ENCODE measurements at places on chromosomes 16 and 17.

DNA sequence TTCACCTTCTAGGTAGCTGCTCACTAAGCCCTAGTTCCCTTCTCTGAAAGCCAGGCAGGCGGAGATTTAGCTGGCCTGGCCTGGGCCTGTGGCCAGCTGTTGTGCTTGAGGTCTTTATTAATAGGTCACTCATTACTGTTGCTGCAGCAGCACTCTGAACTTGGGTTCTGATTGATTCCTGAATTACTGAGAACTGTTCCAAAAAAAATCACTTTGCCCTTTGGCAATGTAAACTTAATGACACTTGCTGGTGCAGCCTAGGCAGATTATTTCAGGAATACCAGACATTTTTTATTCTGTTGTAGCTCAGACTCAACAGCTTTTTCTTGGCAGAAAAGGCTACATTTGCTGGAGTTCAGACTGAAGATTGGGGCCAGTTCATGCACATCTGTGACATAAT lies 2.7 kb downstream of the TOM1L1 start:
- DNase-seq: no peak

- no peak for DNase-seq
These were observed 8.6 kb downstream of the MED9 start for GRCh38 chr17:17485420-17485819.

GRCh38 chr16:50652836-50653425 lies 28.2 kb downstream of the SNX20 start:
- no peak for DNase-seq

DNA sequence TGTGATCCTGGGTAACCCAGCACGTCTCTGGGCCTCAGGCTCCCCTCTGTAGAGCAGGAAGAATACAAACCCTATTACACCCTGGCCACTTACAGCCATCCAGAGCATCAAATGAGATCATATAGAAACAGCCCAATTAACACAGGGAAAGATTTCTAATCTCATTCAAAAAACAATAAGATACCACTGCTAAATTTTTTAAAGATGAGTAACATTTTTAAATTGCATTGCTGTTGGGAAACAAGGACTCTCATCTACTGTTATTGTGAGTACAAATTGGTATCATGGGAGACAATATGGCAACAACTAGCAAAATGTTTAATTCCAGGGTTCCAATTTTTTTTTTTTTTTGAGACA lies 41.1 kb downstream of the SRL start:
- no peak for DNase-seq

- DNase-seq: no peak
These were observed 3.0 kb upstream of the ZCCHC14 start for GRCh38 chr16:87495578-87496446.

- DNase-seq: no peak
These were observed 111.3 kb upstream of the SMURF2 start for GRCh38 chr17:64773386-64773835.

DNA sequence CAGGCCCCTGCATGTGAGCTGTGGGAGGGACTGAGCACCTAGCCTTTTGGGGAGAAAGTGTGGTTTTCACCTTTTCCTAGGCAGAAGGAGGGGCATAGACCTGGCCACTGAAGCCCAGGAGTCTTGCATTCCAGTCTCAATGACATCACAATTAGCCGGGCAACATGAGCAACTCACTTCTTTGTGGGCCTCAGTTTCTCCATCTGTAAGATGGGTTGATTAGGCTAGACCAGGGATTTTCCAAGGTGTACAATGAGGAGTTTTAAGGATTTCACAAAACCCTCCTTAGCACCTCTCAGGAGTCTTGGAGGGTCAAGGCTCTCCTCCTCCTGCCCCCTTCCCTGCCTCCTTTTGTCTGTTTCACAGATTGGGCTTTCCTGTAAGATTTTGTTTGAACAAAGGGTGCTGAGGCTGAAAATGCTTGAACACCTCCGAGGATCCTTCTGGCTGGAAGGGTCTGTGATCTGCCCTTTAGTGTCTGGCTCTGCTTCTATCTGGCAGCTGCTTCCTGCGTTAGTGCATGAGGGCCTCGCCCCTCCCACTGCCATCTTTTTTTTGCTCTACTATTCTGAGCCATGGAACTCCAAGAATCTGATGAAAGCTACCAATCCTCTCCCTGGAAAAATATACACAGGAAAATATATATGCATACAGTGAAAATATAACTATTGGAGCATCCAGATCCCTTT lies 52.4 kb upstream of the ETV4 start:
- DNase-seq: no peak

DNA sequence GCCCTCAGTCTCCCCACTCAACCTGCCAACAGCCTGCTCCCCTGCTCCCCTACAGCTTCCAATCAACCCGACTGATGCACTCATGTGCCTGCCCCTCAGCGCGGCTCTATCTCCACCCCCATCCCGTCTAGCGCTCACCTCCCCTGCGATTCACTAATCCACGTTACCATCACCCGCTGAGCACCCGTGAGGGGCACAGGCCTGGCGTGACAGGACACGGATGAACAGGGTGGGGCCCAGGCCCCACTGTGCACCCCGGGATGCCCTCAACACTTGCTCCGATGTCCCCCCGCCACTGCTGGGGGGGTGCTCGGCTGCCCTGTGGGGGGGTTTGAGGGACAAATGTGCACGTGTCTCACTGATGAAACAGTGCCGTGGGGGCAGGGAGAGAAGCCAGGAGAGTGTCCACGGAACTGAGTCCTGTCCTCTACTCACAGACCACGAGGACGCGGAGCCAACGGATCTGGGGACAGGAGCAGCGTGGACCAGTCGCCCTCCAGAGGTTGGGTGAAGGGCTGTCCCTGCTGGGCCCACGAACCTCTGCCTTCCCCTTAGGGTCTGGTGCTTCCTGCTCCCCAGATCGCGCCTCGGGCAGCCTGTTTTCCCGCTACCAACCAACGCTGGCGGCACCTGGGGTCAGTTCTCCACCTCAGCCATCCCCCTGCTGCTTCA lies 66.7 kb downstream of the RPH3AL start:
- DNase-seq: no peak

GRCh38 chr17:10144982-10145381 lies 53.4 kb downstream of the GAS7 start:
- no peak for DNase-seq

DNA sequence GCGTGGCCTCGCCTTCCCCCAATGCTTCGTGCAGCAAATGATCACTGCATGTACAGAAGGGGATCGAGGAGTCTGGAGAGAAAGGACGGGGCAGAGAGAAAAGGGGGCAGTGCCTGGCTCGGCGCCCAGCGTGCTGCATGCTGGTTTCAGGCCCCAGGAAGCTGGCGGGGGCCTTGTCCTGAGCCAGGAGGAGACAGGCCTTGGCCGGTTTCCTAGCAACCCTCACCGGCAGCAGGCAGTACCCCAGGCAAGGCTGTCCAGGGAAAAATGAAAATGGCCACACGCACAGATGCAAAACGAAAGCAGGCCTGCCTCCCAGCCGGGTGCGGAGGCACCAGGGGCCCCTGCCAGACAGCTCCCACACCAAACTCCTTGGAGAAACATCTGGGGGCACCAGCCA lies 126.3 kb downstream of the ZFHX3 start:
- no peak for DNase-seq

DNA sequence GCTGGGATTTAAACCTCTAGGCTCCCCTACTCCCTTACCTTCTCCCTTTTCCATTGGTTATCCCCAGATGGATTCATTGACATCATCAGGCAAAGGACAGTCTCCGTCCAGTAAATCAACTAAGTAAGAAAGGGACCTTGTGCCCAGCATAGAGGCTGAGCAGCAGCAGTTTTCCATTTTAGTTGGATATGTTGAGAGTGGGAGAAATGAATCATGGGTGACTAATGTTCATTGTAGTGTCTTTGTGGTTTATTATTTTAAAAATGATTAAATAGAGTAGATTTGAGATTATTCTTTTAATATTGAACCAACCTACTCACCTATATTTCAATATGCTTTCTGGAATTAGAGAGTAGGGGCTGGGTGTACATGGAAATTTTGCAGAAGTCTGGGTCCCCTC lies 99.4 kb upstream of the CACNG3 start:
- no peak for DNase-seq

GRCh38 chr17:40325156-40326013 lies 16.4 kb downstream of the RARA start:
- DNase-seq: no peak

DNA sequence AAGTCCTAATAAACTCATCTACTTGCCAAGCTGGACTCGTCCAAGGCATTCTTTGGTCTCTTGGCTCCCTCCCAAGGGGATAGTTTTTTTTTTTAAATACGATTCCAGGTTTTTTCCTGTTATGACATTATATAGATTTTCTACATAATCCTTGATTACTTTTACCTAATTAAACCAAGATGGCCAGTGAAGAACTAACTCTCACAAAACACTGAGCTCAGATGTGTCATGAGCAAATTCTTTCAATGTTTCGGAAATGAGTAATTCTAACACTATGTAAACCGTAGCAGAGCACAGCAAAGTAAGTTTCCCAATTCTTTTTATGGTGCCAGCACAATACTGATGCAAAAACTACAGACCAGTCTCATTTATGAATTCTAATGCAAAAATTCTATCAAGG lies 1.8 kb downstream of the ZNF23 start:
- DNase-seq: no peak

DNA sequence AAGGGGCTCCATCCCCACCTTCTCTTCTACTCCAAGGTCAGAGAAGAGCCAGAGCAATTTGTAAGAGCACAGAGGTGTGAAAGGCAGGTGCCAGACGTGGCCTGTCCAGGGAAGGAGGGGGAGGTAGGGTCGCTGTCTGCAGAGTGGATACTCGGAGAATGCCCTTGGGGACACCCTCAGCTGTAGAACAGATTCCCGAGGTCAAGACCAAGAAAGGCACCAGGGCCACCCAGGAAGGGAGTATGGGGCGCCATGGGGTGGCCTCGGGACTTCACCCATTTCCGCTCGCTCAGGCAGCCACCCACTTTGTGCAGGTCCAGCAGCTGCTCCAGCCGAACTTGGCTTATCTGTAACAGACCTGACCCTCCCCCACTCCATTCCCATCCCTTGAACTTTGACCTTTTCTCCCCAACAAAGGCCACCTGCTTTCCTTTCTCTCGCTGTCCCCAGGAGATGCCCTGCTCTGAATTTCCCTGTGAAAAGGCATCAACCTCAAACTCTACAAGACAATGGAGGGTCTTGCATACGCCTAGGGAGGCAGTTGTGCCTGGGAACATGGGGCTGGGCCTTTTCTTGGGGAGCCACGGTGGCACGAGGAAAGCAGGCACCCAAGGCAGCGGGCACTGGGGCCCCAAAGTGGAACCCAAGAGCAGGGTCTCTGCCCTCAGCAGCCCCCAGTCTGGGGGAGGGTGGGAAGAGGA lies 11.3 kb upstream of the AXIN2 start:
- no peak for DNase-seq

- DNase-seq: no peak
These were observed 232.0 kb downstream of the ENGASE start for GRCh38 chr17:79306424-79307318.

- peak; percentile 14 for DNase-seq
These were observed 94.5 kb downstream of the MARF1 start for GRCh38 chr16:15548482-15548891.

- no peak for DNase-seq
These were observed 6.0 kb downstream of the CA4 start for GRCh38 chr17:60155815-60156214.

GRCh38 chr16:69386596-69386995 lies 789 bp upstream of the TERF2 start:
- no peak for DNase-seq

DNA sequence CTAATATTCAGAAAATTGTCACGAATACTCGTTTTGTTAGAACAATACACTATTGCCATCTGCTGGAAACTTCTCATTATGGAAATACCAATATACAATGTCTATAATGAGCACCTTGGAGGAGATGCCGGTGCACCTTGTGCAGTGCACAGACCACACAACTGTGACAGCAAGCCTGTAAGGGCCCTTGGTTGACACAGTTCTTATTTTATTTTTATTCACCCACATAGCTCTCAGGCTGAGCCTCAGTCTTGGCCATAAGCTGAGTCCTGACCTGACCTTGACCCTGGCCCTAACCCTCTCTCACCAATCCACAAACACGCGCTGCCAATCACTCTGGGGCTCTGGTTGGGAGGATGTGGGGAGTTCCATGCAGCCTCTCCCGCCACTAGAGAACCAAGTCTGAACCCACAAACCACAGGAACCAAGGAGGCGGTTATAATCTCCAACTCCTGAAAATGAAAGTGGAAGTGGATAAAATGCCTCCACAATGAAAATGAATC lies 7.6 kb downstream of the AIPL1 start:
- DNase-seq: no peak

- no peak for DNase-seq
These were observed 3.1 kb upstream of the TNFSF13 start for GRCh38 chr17:7555320-7555948.

GRCh38 chr17:16255481-16255921 lies 38.5 kb downstream of the PIGL start:
- DNase-seq: no peak

DNA sequence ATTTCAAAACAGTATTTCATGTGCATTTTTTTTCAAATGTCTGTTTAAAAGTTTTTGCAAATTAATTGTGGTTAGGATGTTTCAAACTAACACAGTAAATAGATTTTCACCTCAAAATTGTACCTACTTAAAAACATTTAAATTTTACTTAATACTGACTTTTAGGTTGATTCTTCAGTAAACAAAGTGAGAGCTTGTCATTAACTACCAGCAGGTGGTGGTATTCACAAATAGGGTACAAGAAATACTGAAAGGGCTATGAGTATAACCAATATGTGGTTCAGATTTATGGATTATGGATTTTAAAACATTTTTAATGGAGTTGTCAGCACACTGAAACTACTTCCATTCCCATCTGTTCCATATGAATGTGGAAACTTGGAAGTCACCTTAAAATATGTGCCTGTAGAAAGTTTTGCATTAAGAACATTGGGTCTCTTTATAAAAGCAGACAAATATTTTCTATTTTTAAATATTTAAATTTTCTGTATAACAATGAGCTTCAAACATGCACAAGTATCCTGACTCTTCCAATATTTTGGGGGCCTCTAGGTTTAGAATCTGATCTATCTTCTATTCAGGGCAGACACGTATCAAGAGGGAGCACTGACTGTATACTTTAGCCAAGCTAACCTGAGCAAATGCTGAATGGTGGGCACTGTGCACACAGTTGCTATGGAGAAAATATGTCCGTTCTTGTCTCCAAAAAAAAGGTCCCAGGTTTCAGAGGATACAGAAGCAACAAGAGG lies 155.6 kb downstream of the SNX11 start:
- peak; percentile 32 for DNase-seq

DNA sequence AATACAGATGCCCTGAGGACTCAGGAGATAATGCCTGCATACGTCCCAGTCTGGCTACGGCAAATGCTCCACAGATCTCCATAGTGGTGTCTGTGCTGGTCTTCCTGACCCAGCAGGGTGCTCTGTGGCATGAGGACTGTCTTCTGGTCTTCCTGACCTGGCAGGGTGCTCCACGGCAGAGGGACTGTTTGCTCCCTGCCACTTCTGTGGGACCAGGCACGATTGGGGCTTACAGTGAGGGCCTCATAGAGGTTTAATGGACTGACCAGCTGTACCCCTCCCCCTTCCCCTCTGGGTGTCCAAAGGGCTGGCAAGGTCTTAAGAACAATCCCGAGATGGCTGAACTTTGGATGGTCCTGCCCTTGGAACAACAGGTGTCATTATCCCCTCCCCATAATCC lies 123.1 kb downstream of the C16orf78 start:
- DNase-seq: no peak

- no peak for DNase-seq
These were observed 55.1 kb downstream of the PLD6 start for GRCh38 chr17:17151055-17151454.
